ENCODE measurements at places on chromosomes 12 and 14. TPM values are rescaled to one million over a fixed set of nuclear protein-coding genes. Genes with fewer than 3 reads are reported as not detected.

SELPLG gene
- 2.7 TPM for total RNA-seq

AKT1 gene
- total RNA-seq = 106 TPM

DNA sequence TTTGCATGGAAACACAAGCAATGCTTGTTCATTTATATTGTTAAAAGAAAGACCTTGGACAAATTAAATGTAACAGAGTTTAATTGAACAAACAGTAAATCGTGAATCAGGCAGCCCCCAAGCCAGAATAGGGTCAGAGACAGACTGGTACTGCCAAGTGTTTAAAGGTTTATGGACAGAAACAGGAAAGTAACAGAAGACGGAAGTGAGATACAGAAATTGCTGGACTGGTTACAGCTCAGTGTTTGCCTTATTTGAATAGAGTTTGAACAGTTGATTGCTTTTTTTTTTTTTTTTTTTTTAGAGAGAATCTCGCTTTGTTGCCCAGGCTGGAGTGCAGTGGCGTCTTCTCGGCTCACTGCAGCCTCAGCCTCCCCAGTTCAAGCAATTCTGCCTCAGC, 50.3 kb downstream of the DAO start:
- no peak overlapping the region for H3K27ac ChIP-seq
- H3K4me3 ChIP-seq = no peak overlapping the region
- no peaks in the 10 kb centered on the region for H3K27me3 ChIP-seq

GRCh38 chr12:68400226-68400829, 68.2 kb upstream of the MDM1 start:
- DNase-seq = no peak
- no peaks in the 10 kb centered on the region for H3K36me3 ChIP-seq
- no peak overlapping the region for H3K4me3 ChIP-seq
- peaks cover 3% of the 10 kb centered on the region for H3K4me1 ChIP-seq
- H3K27me3 ChIP-seq = no peaks in the 10 kb centered on the region

DNA sequence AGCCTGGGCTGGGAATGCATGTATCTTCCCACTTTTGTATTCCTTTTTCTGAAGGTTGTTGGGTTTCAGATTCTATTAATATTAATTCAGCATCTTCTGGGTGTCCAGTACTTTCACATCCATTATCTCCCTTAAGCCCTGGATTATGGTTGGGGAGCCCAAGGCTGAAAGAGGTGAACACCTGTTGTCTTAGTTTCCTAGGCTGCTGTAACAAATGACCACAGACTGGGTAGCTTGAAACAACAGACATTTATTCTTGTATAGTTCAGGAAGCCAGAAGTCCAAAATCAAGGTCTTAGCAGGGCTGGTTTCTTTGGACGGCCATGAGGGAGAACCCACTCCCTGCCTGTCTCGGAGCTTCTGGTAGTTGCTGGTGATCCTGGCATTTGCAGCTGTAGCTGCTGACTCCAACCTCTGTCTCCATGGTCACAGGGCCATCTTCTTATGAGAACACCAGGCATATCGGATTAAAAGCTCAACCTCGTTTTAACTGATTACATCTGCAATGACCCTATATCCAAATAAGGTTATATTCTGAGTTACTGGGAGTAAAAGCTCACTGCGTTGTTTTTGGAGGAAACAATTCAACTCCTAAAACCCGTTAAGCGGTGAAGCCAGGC, 68.2 kb upstream of the CLMN start:
- no peaks in the 10 kb centered on the region for H3K36me3 ChIP-seq
- no peak overlapping the region for H3K27ac ChIP-seq
- no peak for DNase-seq
- H3K4me3 ChIP-seq = no peak overlapping the region

- no peak overlapping the region for H3K4me3 ChIP-seq
- no peak overlapping the region for H3K27ac ChIP-seq
- no peak for DNase-seq
- no peaks in the 10 kb centered on the region for H3K36me3 ChIP-seq
Observed at GRCh38 chr14:29039171-29039570, 272.6 kb downstream of the FOXG1 start.

DNA sequence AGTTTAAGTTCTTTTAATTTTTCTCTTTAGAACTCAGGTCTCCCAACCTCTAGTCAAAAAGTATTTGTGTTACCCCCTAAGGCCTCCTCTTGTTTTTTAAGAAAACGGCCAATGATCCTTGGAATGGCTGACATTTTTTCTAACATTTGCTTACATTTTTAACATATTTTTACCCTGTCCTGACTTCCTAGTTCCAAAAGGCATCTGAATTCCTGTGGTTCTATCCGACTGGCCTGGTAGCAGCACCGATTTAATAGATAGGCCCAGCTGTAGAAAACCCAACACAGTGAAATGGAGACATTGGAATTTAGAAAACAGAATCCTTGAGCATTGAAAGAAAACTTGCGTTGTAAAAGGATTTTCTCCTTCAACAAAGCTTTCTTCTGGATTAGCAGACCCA, 134.7 kb upstream of the GSC start:
- no peaks in the 10 kb centered on the region for H3K27me3 ChIP-seq
- DNase-seq = no peak
- no peak overlapping the region for H3K4me3 ChIP-seq
- H3K27ac ChIP-seq = no peak overlapping the region
- no peaks in the 10 kb centered on the region for H3K4me1 ChIP-seq

DNA sequence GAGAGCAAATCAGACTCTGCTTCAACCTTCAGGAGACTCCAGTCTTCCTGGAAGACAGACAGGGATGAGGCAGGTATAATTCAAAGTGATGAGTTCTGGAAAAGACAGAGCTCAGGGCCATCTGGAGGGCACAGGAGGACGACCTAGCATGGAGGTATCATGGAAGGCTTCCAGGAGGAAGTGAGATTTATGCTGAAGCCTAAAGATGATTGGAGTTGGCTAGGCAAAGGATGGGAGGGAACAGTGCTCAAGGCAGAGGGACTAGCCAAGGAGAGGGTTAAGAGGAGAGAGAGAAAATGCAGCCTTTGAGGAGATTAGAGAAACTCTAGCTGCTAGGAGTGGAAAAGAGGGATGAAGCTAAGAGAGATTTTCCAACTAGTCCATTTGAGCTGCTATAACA, 438.5 kb downstream of the MED13L start:
- DNase-seq = no peak
- H3K4me3 ChIP-seq = no peak overlapping the region
- H3K27ac ChIP-seq = no peak overlapping the region
- no peaks in the 10 kb centered on the region for H3K27me3 ChIP-seq
- no peaks in the 10 kb centered on the region for H3K36me3 ChIP-seq

All from testis (tissue), 5 donors.